HTR-8/SVneo (cell line): ENCODE measurements at places on chromosomes 16 and 17.

- DNase-seq = no peak
Measured at GRCh38 chr16:31428279-31428597, at the start of gene COX6A2. Gene COX6A2 (minus strand): TSS chr16:31428360. CDS start chr16:31428325, 35 bp downstream.

DNA sequence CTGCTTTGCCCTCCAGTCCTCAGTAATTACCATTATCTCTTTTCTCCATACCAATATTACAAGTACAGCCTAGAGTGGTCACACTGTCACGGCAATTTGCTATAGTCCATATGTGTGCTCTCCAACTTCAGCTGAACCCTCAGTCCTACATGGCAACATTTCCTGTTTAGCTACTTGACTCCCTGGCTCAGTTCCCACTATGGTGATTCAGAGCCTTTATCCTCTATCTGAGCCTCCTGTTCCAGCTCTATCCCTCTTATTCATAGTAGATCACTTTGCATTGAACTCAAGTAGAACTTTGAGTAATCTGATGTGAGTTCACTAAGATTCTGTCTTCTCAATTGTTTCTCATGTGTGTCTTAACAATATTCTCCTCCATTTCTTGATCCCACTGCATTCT, 43.7 kb upstream of the GOSR1 start:
- DNase-seq = peak; percentile 35

DNA sequence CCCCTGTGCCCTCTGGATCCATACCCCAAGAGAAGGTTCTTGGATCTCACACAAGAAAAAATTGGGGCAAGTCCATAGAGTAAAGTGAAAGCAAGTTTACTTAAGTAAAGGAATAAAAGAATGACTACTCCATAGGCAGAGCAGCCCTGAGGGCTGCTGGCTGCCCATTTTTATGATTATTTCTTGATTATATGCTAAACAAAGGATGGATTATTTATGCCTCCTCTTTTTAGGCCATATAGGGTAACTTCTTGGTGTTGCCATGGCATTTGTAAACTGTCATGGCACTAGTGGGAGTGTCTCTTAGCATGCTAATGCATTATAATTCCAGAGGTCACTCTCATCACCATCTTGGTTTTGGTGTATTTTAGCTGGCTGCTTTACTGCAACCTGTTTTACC, 70.8 kb downstream of the NLK start:
- no peak for DNase-seq

- no peak for DNase-seq
Measured at GRCh38 chr17:7384489-7385081, 3.7 kb downstream of the TNK1 start.

DNA sequence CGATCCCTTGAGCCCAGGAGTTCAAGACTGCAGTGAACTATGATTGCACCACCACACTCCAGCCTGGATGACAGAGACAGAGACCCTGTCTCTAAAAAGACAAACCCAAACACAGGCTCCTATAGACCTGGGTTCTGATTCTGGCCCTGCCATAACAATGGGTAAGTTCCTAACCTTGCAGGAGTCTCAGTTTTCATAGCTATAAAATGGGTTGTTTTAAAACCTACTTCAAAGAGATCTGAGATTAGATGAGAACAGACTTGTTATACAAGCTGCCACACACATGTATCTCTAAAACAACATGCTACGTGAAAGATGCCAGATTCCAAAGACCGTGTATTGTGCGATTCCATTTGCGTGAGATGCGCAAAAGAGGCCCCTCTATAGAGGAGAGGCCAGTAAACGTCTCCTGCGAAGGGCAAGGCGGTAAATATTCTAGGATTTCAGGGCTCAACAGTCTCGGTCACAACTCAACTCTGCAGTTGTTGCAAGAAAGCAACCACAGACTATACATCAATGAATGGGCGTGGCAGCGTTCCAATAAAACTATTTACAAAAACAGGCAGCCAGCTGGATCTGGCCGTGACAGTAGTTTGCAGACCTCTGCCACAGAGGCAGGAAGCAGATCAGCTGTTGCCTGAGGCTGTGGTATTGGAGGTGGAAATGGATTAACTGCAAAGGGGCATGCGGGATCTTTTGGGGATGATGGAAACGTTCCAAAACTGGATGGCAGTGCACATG, 5.9 kb downstream of the CORO7 start:
- no peak for DNase-seq

DNA sequence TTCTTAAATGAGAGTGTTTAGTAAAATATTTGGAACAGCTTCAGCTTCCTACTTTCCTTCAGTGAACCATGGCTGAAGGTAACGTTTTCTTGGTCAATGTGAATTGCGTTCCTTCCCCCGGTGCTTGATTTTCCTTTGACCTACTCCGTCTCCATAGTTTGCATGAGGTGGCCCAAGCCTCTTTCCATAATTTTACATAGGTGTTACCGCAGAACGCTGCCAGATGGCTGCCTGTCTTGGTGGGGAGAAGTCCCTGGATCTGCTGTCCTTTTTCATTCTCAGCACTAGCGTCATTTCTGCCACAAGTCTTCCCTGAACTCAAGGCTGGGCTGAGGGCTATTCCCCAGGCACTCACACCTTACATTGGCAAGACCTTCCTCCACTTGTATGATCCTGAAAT, 178.4 kb downstream of the PRKCA start:
- no peak for DNase-seq

- no peak for DNase-seq
Measured at GRCh38 chr17:7332111-7332510, 3.0 kb upstream of the NEURL4 start.

DNA sequence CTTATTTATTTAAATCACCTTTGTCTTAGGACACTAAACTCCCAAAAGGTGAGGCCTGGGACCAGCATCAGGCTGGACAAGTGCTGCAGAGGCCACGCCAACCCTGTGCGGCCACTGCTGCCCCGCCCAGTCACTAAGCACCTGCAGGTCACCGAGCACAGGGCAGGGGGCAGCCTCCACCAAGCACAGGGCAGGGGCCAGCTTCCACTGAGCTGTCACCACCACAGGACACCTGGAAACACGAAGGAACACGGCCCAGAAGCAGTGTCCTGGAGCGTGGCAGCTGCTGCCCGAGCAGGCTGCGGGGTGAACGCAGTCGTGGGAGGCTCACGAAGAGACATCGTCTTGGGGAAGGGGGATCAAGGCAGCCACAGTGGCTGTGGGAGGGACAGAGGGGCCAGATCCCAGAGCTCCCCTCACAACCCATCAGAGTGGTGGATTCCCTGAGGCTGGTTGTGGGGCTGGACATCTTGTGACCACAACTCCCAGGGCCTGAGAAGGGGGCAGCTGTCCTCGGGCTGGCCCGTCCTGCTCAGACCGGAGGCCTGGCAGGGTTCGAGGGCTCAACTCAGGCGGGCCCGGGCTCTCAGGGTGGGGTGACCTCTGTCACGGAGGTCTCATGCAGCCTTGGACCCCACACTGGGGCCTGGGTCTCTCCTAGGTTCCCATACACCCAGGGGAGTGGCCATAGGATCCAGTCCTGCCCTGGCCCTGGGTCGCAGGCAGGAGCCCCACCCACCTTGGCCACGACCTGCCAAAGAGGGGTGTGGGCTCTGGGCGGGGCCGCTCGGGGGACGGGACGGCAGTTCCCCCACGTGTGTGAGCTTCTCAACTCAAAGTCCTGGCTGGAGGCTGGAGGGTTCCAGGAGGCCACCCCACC, 18.7 kb downstream of the RAB40B start:
- no peak for DNase-seq

GRCh38 chr16:1003391-1004347, 22.1 kb downstream of the SOX8 start:
- DNase-seq = no peak

DNA sequence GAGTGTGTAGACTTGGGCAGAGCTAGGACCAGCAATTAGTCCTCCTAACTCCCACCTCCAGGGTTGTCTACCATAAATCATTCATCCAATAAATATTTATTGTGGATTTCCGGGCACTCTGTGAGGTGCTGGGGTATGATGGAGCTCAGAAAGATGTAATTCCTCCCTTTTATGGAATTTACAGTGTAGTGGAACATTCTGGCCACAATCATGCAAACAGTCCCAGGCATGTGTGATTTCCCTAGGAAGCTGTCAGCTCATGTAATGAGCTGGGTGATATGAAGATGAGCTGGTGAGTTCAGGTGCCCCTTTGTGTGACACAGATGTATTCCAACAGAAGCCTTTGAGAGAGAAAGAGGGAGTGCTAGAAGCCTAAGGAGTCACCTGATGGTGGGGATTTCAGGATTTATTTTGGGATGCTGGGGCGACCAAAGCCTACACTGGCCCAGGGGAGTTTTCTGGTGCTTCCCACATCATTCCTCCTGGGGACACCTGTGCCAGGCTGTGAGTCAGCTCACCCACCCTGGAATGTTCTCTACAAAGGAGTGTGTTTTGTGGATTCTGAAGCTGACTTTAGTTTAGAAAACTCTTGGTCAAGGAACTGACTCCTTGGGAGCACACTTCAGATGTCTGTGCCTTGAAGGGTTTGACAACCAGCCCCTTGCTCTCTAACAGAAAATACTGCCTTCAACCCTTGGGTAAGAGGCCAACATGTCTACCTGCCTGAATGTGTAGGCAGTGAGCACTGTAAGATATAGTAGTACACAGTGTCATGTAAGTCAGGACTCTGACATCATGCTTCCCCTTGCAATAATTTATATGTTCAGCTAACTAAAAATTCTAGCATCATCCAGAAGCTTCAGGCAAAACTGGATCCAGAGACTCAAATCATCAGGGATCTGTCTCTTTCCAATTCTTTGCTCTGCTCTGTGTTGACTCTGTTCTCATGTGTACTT, 42.9 kb downstream of the HS3ST4 start:
- DNase-seq = no peak
